ENCODE measurements at places on chromosomes 3 and 15.

DNA sequence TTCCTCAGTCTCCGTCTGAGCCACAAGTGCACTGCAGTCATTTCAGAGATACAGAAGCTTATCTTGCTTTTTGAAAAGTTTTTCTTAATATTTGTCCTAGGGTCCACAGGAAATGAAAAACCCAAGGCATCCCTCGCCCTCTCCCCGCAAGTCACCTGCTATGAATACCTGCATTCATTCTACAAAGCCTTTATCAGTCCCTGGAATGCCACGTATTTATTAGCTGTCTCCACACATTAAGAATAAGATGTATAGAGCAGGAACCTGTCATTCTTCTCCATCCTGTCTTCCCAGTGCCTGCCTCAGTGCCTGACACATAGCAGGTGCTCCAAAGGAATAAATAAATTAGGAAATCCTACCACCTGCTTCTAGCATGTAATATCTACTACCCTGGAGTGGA is 73.3 kb upstream of the ICE2 start:
- DNase-seq: no peak

DNA sequence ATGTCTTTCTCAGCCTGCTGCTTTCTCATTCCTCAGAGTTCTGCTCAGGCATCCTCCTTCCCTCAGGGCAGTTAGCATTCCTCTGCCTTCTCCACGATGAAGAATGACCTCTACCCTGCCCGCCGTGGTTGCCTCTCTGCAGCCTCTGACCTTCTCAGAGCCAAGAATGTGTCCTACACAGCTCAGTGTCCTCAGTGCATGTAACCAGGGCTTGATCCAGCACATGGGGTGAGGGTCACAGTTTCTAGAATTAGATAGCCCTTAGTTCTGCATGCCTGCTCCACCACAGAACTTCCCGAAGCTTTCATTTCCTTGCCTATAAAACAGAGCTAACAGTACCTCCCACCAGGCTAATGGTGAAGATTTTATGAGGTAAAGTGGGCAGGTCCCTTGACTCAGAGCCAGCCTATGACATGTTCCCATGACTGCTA is 182.1 kb downstream of the CLSTN2 start:
- no peak for DNase-seq

DNA sequence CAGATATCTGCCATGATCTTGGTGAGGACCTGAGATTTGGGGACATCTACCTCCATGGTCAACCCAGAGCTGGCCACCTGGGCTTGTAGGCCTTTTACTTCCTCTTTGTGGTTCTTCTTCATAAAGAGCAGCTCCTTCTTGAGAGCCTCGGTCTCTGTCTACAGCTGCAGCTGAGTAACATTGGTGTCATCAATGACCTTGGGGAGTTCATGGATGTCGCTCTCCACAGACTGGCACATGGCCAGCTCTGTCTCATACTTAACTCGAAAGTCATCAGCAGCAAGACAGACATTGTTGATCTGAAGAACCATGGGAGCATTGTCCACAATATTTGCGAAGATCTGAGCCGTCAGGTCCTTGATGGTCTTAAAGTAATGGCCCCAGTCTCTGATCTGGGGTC is 15.7 kb upstream of the RASA2 start:
- DNase-seq: no peak

DNA sequence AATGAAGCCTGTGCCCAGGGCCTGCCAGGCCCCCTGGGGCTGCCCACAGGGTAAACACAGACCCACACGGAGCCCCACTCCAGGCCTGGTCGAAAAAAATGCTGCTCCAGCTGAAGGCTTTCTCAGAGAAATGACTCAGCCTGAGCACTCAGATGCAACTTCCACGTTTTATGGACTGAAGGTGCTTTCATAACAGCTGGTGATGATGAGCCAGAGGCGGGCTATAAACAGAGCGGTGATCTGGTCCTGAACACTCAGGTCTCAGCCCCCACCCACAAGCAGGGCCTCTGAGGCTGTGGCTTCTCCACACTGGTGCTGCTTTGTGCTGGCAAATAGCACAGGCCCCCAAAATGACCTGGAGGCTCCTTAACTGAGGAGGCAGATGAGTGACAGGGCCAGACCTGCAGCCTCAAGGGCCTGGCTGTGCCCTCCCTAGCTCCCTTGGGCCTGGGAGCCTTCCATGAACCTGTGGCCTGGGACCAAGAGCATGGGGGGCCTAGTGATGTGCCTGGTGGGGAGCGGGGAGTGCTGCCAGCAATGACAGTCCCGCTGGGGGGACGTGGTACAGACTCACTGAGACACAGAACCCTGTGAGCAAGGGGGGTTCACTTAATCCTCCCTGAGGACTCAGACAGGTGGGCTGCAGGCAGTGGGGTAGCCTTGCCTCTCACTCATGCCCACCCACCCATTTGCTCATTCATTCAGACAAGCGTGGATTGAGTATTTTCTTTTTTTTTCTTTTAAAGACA is 23.0 kb upstream of the FURIN start:
- DNase-seq: no peak

DNA sequence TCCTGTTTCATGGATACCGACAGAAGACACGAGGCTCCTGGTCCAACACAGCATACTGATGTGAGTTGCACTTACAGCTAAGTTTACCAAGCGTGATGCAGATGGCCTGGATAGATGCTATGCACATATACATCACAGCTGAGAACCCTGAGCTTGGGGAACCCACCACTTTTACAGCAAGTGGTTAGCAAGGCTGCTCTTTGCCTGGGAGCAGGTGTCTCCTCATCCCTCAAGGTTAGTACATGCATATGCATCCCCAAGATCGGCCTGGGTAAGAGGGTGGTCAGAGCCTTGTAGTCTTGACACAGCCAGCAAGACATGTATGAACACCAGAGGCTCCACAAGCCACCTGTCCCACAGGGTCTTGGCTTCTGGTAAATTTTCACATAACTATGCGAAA is 28.3 kb downstream of the LRRC2 start:
- no peak for DNase-seq

GRCh38 chr3:112611752-112612515 is 29.0 kb downstream of the CCDC80 start:
- no peak for DNase-seq

DNA sequence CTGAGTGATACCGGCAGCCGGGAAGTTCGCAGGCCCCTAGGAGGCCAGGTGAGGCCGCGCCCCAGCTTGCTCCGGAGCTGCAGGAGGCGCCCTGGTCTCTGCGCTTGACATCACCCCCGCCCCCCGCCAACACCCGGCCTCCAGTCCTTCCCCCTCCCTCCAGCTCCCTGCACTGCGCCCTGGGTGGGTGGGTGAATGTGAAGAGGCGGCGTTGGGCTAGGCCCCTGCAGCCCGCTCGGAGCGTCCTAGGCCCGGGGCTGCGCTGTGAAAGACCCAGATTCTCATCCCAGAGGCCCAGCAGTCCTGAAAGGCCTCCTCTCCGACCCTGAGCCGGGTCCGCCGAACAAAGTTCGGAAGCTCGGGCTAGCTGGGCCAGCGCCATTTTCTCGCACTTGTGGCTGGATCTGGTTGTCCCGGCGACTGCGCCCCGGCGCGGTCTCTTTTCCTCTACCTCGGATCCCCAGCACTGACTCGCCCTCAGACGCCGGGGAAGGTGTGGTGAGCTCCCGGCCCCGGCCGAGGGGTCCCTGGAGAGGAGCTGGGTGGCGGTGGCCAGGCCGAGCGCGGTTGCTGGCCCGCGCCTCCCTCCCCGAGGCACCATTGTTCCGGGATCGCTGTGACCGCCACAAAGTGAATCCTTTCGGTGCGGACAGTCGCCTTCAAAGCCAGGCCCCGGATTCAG is 12.9 kb downstream of the ZIC4 start:
- DNase-seq: peak; percentile 88

- no peak for DNase-seq
These were observed 783.7 kb downstream of the AGBL1 start for GRCh38 chr15:86863226-86863915.

DNA sequence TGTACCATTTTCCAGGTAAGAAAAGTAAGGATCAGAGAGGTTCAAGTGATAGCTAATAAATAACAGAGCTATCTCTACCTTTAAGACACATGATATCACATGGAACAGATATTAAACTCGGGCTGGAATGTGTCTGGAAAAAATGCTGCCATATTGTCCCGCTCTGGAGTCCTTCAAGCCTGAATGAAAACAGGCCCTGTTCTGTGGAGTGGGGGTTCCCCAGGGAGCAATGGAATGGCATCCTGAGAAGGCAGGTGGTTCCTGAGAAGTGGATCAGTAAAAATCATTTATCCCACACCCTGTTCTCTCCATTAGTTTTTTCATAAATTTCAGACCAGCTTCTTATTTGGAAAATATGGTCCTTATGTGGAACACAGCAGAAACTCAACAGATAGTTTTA is 57.3 kb upstream of the PRTG start:
- DNase-seq: no peak

GRCh38 chr3:127413871-127414270 is 126.0 kb upstream of the PRR20G start:
- no peak for DNase-seq

- DNase-seq: no peak
These were observed 84.8 kb upstream of the ANKRD28 start for GRCh38 chr3:15882577-15882976.

- DNase-seq: no peak
These were observed 38.3 kb upstream of the IL12A start for GRCh38 chr3:159950156-159950898.

DNA sequence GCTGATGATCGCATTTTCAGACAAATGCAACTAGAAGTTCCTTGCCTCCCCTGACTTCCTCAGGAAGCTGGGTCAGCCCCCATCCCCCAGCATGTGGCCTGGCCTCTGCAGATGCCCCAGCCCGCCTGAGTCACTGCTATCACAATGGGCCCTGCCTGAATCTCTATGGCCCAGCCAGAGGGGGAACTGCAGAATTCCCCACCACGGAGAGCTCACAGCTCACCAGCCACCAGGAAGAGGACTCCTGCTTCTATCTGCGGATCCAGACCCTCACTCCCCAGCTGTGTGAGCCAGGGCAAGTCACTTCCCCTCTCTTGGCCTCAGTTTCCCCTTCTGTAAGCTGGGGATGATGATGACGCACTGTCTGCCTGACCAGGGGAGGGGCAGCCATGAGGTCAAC is 6.9 kb downstream of the PLXND1 start:
- peak; percentile 63 for DNase-seq

- no peak for DNase-seq
These were observed 27.8 kb upstream of the AP4E1 start for GRCh38 chr15:50880651-50881114.

DNA sequence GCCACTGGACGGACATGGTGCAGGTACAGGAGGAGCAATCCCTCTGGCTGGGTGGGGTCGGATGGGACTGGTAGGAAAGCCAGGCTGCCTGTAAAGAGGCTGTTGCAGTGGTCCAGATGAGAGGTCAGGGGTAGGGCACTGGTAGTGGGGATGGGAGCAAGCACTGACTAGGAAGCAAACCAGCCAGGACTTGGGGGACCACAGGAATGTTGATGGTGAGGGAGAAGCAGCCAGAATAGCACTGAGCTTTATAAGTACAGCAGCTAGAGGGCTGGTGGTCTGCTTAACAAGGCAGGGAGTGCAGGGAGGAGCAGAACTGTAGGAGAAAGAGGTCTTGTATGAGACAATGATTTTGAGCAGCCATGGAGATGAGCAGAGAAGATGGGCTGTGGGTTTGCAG is 38.7 kb upstream of the PTPN23 start:
- no peak for DNase-seq

Measured in H1 (cell line).